Hematopoietic multipotent progenitor cell treated with erythropoietin and hydrocortisone succinate and interleukin-3 and kit ligand, for 8 days (in vitro differentiated cells): ENCODE measurements at places on chromosomes 3 and 15.
A peak's percentile ranks its signal among the peaks of the same experiment; 100 is the strongest.

- DNase-seq = peak; percentile 23
Observed at GRCh38 chr3:46087871-46088270, 60.6 kb upstream of the XCR1 start.

DNA sequence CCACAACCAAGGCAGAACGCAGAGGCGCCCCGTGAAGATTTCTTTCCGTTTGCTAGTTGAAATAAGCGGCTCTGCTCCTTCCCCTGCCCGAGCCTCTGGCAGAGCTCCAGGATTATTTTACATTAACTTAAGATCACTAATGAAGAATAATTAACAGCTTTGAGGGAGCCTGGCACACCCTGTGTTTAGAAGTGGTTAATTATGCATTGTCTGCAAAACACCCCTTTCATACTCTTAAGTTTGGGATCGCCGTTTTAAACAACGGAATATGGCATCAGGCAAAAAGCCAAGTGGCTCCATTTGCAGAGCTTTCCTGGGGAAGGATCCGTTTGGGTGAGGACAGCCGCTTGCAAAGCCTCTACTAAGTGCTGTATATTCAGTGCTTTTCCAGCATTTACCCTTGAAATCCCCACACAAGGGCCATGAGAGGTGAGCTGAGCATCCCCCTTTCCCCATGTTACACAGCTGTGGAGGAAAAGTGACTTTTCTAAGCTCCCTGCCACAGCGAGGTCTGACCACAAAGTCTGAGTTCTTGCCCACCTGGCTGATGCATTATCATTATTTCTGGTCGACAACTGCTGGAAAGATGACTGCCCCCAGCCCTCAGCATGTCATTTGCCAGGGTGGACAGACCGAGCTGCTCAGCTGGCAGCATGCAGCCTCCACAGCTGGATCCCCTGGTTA, 33.9 kb downstream of the IQSEC1 start:
- DNase-seq = no peak

GRCh38 chr3:190426806-190427507, 22.7 kb downstream of the TMEM207 start:
- DNase-seq = no peak

GRCh38 chr3:85342915-85343314, 384.1 kb downstream of the CADM2 start:
- peak; percentile 3 for DNase-seq

DNA sequence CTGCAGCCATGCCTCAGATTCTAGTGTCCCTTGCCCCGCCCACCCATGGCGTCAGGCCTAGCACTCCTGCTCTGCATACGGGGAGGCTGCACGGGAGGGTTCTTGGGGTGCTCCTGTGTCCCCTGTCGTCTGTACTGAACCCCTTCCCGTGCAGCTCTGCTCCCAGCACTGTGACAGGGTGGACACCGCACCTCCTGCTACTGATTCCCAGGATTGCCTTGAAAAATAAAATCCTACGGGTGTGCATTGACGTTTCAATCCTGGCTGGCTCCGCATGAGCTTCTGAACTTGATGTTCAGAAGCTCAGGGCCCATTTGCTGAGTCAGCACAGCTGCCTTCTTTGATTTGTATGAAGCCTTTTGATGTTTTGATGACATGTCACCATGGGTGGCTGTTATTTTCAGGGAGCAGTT, 176.4 kb downstream of the APBA2 start:
- no peak for DNase-seq

DNA sequence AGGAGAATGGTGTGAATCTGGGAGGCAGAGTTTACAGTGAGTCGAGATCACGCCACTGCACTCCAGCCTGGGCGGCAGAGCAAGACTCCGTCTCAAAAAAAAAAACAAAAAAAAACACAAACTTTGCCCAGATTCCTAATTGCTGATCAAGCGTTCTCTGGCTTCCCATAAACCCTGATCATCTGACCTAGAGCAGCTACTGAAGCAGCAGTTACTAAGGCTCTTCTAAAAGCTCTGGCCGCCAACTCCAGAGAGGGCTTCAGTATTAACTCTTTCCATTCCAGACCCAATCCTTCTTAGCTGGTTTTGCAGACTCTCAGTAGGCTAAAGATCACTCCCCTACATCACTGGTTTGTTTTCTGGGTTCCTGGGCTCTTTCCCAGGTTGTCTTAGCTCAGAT, 201.6 kb downstream of the IGSF11 start:
- no peak for DNase-seq

GRCh38 chr3:58484045-58484721, 7.7 kb upstream of the KCTD6 start:
- DNase-seq = no peak

- DNase-seq = peak; percentile 56
Observed at GRCh38 chr3:16305111-16305541, 40.1 kb downstream of the OXNAD1 start.

DNA sequence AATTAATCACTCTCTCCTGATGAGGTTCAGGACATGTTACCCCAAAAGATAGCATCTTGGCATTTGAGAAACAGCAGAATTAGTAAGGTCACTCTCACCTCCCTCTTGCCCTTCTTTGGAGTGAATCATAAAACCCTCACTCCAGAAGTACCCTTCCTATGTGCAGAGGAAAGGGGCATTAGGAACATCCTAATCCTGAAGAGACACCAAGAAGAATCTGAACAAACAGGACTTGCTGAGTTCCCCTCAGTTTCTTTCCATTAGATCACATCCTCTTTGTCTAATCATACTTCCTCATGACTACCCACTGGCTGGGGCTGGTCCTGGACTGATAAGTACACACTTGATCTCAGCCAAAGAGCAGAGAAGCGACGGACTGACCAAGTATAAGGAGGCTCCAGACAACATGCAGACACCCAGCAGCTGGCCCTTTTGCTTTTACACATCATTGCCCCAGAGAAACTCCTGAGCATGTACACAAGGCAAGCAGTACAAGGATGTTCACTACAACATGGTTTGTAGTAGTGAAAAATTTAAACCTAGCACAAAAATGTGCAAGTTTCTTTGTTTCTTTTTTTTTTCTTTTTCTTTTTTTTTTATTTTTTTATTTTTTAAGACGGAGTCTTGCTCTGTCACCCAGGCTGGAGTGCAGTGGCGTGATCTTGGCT, 15.0 kb upstream of the TM6SF1 start:
- peak; percentile 97 for DNase-seq

DNA sequence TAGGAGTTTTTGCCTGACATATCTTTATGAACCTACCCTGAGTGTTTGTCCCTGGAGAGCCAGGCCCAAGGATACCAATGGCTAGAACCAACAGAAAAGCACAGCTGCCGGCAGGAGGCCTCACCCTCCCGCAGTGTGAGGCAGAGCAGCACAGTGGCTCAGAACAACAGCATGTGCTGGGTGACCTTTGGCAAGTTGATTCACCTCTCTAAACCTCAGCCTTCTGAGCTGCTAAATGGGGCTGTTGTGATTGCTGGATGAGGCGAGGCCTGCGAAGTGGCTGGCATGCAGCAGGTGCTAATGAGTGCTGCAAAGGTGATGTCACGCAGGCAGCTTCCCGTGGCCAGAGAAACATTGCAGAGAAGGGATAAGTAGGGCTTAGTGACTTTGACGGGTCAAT, 23.3 kb downstream of the IDH2 start:
- no peak for DNase-seq

- DNase-seq = no peak
Observed at GRCh38 chr3:72663429-72663828, 184.8 kb downstream of the SHQ1 start.

GRCh38 chr15:60890375-60891230, 338.5 kb downstream of the RORA start:
- no peak for DNase-seq

GRCh38 chr3:38579551-38580449, 69.7 kb downstream of the SCN5A start:
- no peak for DNase-seq

- DNase-seq = no peak
Observed at GRCh38 chr15:25238126-25238525, 200.7 kb downstream of the UBE3A start.

GRCh38 chr3:139642996-139643395, 34.8 kb downstream of the NMNAT3 start:
- DNase-seq = no peak

GRCh38 chr3:101870138-101870537, 20.8 kb downstream of the NFKBIZ start:
- DNase-seq = no peak

GRCh38 chr3:6091262-6091661, 769.7 kb upstream of the GRM7 start:
- no peak for DNase-seq

DNA sequence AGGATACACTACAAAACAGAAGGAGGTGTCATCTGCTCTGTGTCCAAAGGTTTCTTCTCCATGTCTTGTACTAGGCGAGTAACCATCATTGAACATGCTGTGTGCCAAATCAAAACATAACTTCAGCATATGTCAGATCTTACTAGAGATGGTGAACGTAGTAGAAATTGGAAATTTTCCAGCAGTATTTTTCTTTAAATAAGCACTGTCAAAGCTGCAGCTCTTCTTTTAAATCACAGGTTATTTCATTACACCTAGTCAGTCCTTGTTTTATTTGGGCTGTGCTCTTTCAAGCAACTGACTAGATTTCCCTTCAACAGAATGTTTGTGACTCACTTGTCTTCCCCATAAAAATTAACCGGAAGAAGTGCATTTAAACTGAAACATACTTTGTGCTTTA, 46.5 kb downstream of the MSL2 start:
- no peak for DNase-seq

DNA sequence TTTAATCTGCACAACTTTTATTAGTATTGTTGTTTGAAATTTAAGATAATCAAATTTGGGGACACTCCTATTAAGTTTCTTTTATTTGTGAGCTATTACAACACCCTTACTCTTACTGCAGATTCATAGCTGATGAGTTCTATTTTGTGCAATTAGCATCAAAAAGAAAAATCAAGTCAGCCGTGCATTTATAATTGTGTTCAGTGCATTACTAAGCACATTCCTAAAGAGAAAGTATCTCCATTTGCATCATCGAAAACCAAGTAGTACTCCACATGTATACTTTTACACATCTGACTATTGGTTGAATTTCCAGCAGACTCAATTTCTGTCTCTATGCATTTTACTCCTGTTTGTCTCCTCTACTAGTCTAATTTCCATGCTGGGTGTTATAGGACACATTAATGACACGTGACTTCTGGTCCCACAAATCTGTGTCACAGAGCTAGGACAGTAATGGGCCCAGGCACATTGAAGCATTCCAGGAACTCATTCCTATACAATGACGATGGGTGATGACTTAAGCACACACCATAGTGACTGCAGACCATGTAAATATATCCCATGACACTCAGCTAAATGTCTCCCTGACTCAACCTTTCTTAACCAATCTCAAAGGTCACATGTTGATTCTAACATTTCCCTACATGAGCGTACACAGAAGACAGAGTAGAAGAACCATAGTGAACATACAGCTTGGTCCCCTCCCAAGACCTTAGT, 477.5 kb downstream of the LPP start:
- no peak for DNase-seq

GRCh38 chr3:196236223-196236622, 19.9 kb downstream of the SLC51A start:
- DNase-seq = no peak

DNA sequence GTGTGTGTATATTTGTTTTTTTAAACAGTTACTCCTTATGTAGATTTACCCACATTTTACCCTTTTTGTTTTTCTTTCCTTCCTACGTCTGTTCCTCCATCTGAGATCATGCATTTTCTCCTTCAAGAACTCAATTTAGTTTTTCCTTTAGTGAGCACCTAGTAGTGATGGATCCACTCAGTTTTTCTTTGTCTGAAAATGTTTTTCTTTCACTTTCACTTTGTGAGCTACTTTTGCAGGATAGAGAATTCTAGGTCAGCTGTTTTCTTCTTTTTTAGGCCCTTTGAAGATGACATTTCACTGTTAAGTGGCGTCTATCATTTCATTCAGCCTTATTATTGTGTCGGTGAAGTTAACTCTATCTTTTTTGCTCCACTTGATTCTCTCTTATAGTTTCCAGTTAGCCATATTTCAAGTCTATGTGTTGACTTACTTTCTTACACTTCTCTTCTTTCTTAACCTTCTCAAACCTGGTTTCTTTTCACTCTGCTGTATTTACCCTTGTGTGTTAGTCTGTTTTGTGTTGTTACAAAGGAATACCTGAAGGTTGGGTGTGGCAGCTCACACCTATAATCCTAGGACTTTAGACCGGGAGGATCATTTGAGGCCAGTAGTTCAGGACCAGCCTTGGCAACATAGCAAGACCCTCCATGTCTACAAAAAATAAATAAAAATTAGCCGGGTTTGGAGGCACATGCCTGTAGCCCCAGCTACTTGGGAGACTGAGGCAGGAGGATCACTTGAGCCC, 55.8 kb downstream of the PRKCI start:
- DNase-seq = no peak

DNA sequence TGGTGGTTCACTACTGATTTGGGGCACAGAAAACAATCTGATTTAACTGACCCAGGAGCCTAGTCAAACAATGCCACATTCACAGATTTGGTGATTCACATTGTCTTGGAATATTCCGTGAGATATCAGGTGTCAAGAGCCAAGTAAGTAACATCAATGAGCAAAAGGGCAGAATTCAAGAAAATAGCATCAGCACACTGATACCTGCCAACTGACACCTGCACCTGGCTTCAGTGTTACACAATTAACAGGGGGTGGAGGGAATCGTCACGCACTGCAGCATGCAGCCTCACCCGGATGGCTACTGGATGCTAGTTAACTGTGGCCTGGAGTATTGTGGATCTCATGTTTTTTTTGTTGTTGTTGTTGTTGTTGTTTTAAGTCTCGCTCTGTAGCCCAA, 17.6 kb downstream of the CCNL1 start:
- DNase-seq = no peak

DNA sequence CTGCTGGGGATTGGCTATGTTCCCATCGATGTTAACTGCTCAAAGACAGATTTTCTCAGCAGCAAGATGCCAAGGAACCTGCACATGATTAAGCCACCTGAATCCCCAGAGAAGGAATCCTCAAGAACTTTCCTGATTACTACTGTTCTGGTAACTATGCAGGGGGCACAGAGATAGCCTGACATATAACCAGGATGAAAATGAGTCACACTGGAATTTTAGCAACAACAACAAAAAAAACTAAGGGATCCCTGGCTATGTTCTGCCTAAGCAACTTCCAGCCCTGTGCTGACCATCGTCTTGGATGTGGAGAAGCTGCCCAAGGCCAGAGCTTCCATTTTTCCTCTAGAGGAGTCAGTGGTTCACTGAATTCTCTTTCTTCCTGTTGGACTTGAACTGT, 13.8 kb downstream of the RIOX2 start:
- DNase-seq = no peak

DNA sequence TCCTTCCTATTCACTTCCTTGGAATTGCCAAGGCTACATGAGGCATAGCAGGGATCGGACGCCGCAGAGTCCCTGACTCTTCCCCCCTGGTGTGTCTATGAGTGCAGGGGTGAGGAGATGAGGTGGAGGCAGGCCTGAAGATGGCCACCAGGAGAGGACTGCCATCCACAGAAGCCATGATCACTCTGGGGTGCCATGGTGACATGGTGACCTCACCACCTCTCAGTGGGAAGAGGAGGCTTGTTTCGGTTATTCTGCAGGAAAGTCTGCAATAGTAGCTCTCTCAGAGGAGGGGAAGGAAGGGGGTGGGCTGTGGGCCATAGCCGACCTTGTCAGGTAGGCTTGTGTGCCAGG, 57.0 kb upstream of the LIMD1 start:
- no peak for DNase-seq
